Gastrocnemius medialis (tissue), 4 donors: ENCODE measurements at places on chromosomes 13 and 19.

DNA sequence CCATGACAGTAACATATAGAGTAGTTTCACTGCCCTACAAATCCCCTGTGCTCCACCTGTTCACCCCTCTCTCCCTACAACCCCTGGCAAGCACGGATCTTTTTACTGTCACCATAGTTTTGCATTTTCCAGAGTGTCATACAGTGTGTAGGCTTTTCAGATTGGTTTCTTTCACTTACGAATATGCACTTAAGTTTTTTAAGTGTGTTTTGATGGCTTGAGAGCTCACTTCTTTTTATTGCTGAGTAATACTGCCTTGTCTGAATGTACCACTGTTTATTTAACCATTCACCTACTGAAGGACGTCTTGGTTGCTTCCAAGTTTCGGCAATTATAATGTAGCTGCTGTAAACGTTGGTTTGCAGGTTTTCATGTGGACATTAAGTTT lies 175.1 kb downstream of the ITGBL1 start:
- H3K36me3 ChIP-seq = no peaks in the 10 kb centered on the region
- DNase-seq = no peak
- H3K4me3 ChIP-seq = peak overlapping the region; percentile 19
- peak overlapping the region; percentile 25 for H3K27ac ChIP-seq
- no peaks in the 10 kb centered on the region for H3K27me3 ChIP-seq

GRCh38 chr19:14409146-14410023 lies 9.8 kb downstream of the DDX39A start:
- peaks cover 82% of the 10 kb centered on the region for H3K36me3 ChIP-seq
- no peaks in the 10 kb centered on the region for H3K27me3 ChIP-seq
- no peak for DNase-seq
- no peak overlapping the region for H3K27ac ChIP-seq
- H3K4me1 ChIP-seq = no peaks in the 10 kb centered on the region

- H3K4me3 ChIP-seq = no peak overlapping the region
- no peak overlapping the region for H3K27ac ChIP-seq
Measured at GRCh38 chr19:32256341-32256975, 89.0 kb upstream of the ZNF507 start.

DNA sequence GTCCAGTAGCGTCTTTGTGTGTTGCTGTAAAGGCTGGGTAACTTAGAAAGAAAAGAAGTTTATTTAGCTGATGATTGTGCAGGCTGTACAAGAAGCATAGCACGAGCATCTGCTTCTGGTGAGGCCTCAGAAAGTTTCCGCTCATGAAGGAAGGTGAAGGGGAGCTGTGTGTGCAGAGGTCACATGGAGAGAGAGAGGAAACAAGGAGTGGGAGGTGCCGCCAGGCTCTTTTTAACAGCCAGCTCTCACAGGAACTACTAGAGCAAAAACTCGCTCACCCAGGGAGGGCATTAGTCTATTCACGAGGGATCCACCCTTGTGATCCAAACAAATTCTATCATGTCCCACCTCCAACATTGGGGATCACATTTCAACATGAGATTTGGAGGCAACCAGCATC lies 99.8 kb downstream of the GPR12 start:
- H3K36me3 ChIP-seq = no peaks in the 10 kb centered on the region
- H3K4me3 ChIP-seq = no peak overlapping the region
- DNase-seq = no peak
- H3K4me1 ChIP-seq = no peaks in the 10 kb centered on the region
- no peak overlapping the region for H3K27ac ChIP-seq
- no peaks in the 10 kb centered on the region for H3K27me3 ChIP-seq

DNA sequence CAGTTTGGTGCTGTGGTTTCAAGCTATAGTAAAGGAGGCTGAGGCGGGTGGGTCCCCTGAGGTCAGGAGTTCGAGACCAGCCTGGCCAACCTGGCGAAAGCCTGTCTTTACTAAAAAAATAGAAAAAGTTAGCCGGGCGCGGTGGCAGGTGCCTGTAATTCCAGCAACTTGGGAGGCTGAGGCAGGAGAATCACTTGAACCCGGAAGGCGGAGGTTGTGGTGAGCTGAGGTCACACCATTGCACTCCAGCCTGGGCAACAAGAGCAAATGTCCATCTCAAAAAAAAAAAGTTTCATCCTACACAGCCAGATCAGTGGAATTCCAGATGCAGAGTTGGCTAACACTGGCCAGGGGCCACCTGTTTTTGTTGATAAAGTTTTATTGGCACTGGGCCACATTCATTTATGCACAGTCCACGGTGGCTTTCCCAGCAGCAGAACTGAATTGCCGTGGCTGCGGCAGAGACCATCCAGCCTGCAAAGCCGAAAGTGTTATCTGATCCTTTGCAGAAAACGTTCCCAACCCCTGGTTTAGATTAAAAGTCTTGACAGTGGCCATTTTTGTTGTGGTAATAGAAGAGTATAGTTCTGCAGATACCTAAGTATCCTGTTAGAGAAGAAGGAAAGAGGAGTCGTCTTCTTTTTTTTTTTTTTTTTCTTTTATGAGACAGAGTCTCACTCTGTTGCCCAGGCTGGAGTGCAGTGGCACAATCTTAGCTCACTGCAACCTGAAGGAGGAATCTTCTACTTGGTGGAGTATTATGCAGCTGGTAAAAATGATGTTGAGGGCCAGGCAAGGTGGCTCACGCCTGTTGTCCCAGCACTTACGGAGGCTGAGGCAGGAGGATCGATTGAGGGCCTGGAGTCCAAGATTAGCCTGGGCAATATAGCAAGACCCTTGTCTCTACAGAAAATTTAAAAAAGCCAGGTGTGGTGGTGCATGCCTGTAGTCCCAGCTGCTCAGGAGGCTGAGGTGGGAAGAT lies 8.7 kb downstream of the NCLN start:
- H3K4me1 ChIP-seq = no peaks in the 10 kb centered on the region
- H3K27ac ChIP-seq = no peak overlapping the region
- no peak for DNase-seq
- H3K27me3 ChIP-seq = no peaks in the 10 kb centered on the region
